ENCODE measurements at places on chromosomes 3 and 15.

DNA sequence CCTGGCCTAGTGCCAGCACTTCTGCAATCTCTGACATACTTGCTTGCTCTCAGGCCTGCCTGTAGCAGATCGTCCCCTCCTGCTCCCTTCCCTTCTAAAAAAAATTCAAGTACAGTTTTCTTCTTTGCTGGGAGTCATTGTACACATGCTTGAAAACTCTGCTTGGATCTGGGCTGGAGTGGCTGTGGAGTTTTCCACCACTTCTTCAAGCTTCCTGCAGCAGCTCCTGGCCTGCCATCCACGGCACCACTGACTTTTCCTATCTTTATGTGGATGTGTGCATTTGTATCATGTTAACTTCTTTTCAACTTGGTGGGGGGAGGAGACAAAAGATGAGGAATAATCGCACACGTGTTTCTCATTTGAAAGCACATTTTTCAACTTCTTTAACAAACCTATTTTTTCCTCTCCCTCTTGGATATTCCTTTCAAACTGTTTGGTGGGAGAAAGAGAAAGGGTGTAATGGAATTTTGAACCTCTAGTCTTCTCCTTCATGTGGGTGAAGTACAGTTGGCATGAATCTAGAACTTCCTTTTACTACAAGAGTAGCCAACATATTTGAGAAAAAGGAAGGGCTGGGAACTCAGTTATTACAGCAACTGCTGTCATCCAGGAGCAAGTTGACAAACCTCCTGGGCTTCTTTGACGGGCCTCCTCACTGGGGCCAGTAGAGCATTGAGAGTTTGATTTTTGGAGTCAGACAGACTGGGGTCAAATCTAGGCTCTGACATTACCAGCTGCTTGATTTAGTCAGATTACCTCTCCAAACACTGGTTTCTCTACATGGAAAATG, 61.2 kb upstream of the LRTM1 start:
- DNase-seq, result peak; percentile 74

- no peak for DNase-seq
Measured at GRCh38 chr15:69854001-69854400, 243.7 kb downstream of the TLE3 start.

- no peak for DNase-seq
Measured at GRCh38 chr3:120274739-120275167, 10.3 kb downstream of the GPR156 start.

- no peak for DNase-seq
Measured at GRCh38 chr3:45000823-45001222, 24.8 kb downstream of the EXOSC7 start.

GRCh38 chr3:117553461-117553860, 843.9 kb downstream of the TUSC7 start:
- DNase-seq, result peak; percentile 90

DNA sequence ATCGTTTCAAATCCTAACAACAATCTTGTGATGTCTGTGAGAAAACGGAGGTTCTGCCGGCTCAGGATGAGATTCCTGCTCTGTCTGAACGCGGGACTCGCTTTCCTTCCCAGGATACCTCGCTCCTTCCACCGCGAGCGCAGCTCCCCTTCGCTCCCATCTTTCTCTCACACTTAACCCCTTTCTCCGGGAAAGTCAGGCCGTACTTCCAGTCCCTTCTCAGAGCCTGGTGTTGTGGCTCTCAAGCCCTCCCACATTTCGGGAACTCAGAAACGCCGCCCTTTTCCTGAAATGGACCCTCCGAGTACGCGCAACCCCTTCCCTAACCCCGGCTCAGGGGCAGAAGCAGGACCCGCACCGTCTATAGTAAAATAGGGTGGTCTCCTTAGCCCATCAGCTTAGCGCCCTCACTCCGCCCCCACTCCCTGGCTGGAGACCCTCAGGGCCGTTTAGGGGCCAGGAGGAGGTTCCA, 378 bp upstream of the FEM1B start:
- DNase-seq, result peak; percentile 37

- peak; percentile 89 for DNase-seq
Measured at GRCh38 chr3:138774529-138775253, 60.0 kb downstream of the PIK3CB start.

DNA sequence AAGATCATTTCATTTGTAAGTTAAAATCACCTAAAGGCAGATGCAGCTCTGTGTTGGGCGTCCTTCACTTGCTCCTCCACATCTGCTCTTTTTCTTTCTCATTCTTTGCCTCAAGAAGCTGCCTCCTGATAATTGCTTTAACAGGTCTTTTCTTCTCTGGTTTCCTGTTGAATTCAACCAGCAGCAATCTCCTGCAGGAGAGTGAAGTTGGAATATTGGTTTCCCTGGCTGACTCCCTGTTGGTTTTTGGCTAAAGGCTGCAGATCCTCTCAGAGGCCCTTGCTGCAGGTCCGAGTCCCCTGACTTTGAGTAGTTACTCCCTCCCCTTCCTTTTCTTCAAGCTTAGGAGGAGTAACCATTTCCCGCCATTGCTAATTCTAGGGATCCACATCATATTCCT, 4.2 kb downstream of the TP63 start:
- no peak for DNase-seq

DNA sequence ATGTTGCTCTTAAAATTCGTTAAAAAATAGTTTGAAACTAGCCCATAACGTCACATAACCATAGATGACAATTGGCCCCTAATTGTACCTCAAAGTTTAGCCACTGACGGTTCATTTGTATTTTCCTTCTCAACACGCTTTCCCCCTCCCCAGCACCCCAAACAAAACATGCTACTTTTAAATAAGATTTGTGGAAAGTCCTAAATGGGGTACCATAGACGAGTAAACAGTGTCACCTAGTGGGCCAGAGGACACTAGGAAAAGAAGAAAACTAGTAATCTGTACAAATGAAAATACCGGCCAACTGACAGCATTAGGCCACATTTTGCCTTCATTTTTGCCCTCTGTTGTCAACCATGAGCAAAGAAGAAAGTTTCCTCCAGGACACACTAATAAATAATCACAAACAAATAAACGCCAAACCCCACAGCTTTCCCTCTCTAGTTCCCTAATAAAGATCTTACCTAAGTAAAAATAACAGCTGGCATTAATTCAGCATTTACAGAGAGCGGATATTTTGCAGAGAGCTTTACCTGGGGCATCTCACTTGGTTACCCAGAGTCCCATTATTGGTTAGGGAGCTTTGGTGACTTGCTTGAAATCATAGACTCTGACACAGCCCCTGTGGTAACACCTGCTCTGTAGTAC, 175.1 kb upstream of the ATP11B start:
- DNase-seq, result no peak

DNA sequence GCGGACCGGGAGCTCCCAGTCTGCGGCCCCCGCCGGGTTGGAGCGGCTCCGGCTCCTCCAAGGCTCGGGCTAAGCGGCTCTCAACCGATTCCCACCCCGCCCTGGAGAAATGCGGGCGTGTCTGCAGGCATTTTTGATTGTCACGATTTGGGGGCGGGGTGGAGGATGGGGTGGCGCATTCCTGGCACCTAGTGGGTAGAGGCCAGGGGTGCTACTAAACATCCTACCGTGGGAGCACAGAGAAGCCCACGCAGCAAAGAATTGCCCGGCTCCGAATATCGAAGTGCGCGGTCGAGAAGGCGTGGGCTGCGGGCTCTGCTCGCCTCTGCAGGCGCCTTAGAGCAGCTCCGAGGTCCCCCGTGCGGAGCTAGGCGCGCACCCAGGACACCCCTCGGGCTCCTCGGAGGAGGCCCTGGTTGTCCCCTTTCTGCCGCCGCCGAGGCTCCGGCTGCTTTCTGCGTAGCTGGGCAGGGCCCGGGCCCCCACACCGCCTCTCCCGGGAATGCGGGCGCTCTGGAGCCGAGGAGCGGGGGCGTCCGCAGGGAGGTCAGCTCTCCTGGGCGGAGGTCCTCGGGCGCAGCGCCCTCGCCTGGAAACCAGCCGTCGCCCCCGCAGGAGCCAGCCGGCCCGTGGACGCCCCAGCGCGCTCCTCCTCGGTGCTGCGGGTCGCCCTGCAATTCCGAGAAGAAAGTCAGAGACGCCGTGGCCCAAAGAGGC, 16.5 kb upstream of the LAMP3 start:
- peak; percentile 39 for DNase-seq

- no peak for DNase-seq
Measured at GRCh38 chr3:129352650-129353588, 74.2 kb downstream of the HMCES start.

DNA sequence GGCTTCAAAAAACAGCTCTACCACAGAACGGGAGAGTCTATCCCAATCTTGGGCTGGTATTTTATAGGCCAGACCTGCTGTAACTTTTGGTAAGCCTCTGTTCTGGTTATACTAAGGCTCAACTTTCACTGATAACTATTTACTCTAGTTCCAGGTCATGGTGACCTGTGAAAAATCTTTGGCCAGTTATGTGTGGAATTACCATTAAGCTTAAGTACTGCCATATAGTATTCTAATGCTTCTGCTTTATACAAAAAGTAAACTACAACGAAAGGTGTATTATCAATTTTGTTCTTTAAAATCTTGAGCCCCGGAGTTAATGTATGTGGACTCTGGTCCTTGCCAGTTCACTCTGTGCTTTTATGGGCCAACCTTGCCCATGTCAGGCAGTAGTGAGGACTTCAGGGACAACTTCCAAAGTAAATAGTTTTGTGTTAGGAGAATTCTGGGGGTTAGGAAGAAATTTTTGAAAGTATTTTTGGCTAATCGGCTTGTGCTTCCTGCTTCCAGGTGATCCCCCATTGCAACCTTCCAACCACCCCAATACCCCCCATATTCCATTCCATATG, 6.4 kb downstream of the SIAH2 start:
- no peak for DNase-seq

GRCh38 chr15:67781907-67782690, 43.2 kb upstream of the SKOR1 start:
- no peak for DNase-seq

GRCh38 chr3:66655044-66655443, 154.2 kb upstream of the LRIG1 start:
- DNase-seq, result no peak

GRCh38 chr15:91456251-91456718, 356.2 kb downstream of the SV2B start:
- no peak for DNase-seq

DNA sequence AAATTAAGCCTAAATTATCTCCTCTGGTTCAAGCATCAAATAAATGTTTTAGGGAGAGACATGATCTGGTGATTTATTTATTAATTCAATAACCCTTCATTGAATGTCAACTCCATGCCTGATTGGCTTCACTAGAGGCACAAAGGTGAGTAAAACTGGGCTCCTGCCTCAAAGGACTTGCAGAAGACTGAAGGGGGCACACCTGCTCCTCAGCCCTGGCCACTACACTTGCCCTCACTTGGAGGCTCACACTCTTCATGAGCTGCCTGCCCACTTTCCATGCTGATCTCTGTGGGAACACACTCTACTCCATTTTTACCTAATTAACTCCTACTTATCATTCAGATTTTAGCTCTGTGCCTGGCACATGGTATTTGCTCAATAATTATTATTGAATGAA, 84.4 kb upstream of the KCNMB2 start:
- DNase-seq, result no peak

DNA sequence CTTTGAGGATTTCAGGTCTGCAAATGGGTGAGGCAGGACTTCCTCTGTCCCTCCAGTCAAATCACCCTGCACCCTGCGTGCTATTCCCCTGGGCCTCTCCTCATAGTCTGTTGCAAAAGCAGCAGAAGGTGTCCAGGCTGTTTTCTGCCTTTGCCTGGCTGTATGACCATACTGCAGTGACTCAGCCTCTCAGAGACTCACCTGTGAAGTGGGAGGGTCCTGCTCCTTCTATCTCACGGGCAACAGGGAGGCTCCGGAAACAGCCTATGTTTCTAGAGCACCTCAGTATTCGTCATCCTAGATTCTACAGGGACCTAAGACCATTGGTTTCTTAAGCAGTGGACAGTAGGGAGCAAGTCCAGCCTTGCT, 216.4 kb downstream of the TLE3 start:
- DNase-seq, result no peak

- DNase-seq, result no peak
Measured at GRCh38 chr3:67489816-67490215, 164.6 kb downstream of the SUCLG2 start.

DNA sequence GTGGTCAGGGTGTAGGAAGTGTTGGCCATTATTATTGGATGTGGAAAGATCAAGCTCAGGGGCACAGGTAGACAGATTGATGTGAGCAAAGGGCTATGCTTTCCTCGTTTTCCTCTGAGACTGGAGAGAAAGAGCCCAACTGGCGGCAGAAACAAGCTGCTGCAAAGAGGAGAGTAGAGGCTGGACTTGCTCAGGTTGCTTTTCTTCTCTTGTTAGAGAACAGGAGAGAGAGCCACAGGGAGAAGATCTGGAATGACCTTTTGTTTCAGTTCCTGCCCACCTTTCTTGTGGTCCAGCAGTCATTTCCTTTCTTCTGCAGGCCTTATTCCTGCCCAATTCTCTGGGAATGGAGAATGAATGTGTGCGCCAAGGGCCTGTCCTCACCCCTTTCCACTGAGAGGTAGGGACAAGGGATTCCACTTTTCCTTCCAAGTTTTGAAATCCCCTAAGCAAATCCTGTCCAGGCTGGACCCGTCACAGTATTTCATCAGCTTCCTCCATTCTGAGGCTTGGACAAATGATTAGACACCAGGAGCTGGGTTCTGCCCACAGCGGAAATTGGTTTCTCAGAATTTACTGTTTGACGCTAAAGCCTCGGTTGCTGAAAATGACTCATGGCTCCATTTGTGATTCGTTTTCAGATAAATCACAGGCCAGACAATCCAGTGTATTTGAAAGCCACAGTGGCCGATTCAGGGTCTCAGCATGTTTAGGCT, 16.1 kb downstream of the ZNF80 start:
- DNase-seq, result no peak
